NCI-H1930 (cell line): ENCODE measurements at places on chromosomes 7 and 10.

DNA sequence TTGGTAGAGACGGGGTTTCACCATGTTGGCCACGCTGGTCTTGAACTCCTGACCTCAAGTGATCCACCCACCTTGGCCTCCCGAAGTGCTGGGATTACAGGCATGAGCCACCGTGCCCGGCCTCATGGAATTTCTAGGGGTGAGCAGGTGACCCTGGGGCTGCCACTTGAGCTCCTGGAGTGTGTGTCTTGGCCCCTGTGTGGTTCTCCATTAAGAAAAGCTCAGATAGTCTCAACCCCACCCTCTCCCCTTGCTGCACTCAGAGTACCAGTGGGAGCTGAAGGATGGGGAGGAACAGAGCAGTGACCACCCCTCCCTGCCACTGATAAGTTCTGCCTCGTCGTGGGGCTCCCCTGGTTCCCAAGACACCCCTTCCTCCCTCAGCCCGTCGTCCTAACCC lies 45.3 kb downstream of the RCC1L start:
- DNase-seq = no peak

GRCh38 chr10:18144928-18145327 lies 4.7 kb downstream of the CACNB2 start:
- DNase-seq = no peak

DNA sequence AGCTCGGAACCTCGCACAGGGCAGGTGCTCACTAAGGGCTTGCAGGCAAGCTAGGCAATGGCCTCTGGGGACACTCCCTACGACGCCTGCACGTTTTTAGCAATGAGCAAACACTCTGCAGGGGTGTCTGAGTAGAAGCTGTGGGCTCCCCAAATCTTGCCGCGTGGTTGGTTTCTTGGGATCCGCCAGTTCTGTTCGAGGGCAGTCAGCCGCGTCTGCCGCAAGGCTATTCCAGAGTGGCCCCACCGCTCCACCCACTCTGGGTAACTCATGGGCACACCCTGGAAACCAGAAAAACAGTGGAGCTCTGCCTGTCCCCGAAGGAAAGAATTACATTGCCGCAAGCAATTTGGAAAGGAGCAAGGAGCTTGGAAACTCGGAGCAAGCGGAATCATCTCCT lies 189.3 kb upstream of the LYZL2 start:
- DNase-seq = no peak

- no peak for DNase-seq
Measured at GRCh38 chr10:103833731-103834365, 21.5 kb downstream of the SH3PXD2A start.

DNA sequence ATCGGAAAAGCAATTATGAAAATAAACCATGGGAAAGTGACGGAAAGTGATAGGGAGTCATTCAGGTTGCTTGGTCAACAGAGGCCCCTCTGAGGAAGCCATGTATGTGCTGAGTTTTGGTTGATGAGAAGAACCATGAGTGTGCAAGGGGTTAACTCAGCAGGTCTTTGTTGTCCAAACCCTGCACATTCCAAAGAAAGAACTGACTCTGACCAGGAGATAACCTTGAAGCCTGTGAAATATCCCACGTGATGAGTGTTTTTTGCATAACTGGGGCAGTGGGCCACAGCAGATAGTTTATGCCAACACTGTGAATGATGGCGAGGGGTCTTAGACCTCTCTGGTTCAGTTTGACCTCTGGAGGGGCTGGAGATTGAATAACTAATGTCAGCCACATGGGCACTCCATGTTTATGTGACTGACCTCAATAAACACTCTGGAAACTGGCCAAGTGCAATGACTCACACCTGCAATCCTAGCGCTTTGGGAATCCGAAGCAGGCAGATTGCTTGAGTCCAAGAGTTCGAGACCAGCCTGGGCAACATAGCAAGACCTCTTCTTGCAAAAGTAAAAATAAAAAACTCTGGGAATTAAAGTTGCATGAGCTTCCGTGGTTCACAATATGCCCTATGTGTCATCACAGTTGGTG lies 154.0 kb upstream of the FOXK1 start:
- no peak for DNase-seq

DNA sequence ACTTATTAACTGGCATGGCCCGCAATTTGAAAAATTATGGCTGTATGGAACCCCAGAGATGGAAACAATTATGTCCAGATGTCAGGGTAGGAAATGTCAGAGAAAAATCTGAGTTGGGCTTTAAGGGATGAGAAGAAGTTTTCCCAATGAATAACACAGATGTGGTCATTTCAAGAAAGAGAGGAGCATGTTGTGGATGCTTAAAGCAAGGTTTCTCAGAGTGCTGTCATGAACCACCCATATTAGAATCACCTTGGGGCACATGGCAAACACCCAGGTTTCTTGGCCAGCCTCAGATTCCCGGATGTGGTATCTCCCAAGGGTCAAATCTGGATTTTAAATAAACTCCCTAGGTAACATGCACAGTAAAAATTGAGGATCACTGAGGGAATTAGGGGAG lies 43.6 kb downstream of the LAMB4 start:
- DNase-seq = no peak

DNA sequence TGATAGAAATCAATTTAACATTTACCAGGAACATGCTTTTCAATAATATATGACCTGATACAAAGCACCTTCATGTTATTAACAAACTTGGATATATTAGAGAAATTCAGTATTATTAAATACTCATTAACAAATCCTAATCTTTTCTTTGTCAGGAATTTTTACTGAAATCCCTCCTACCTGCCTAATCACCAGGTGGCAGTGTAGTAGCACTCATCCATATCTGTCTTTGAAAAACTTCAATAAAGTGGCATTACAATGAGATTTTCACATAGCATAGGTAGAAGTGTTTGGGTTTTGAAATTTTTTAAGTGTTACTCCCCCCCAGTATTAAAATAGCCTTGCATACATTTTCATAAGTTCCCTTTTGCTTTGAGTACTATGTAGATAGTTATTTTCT lies 1246.6 kb upstream of the LRRN3 start:
- no peak for DNase-seq

- no peak for DNase-seq
Measured at GRCh38 chr10:3990307-3990706, 205.3 kb upstream of the KLF6 start.

- DNase-seq = no peak
Measured at GRCh38 chr7:98252425-98253054, 508 bp upstream of the TECPR1 start.

DNA sequence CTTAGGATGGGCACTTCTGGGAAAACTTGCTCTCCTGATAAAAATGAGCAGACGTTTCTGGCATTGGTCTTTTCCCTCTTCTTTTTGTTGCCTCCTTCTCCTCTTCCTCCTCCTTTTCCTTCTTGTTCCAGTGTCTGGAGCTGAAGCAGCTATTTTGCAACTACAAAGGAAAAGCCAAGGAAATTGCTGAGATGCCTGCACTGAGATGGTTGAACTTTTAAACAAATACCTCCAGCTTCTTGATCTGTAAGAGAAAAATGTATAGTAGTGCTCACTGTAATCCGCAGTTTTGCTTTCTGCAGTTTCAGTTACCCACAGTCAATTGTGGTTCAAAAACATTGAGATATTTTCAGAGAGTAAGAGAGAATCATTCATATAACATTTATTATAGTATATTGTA lies 7.5 kb upstream of the SND1 start:
- no peak for DNase-seq

DNA sequence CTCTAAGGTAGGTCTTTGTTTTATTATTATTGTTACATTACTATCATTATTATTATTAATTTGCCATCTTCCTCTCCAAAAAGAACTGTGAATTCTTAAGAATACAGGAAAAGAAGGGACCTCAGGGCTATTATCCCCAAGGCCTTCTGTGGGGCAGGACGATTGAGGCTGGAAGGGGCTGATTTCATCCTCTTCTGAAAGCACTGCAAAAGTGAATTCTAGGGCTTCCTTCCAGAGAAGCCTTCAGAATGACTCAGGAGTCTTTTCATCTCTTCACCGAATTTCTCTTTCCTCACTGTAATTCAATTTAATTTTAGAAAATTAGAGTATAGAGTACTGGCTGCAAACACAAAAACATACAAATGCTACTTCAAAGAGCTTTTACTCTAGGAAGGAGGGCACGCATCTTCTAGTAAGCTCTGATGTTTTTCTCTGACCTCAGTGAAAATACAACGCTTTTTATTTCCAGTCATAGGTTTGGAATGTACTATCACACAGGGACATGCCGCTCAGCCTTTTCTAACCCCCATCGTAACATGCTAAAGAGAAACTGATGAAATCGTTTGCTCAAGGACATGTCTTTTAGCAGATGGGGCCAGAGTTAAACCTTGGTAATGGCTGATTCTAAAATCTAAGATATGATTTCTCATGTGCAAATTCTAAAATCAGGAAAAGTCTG lies 280.2 kb upstream of the PITRM1 start:
- DNase-seq = no peak

DNA sequence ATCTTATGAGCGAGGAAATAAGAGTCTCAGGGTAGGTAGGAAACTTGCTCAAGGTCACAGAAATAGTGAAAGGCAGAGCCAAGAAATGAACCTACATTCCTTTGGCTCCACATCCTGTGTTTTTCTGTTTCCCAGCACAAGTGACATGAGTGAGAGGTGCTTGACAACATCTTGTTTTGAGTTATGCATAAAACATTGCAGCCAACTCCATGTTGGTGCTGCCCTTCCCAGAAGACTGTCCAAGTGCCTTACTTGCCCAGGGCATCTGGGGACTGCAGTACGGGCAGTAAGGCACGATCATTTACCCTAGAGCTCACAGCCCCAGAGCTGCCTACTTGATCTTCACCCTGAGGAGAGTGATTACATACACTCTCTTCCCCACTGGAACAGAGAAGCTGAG lies 148.8 kb downstream of the NOC3L start:
- no peak for DNase-seq

GRCh38 chr10:24603333-24603732 lies 120.4 kb downstream of the ARHGAP21 start:
- DNase-seq = no peak

DNA sequence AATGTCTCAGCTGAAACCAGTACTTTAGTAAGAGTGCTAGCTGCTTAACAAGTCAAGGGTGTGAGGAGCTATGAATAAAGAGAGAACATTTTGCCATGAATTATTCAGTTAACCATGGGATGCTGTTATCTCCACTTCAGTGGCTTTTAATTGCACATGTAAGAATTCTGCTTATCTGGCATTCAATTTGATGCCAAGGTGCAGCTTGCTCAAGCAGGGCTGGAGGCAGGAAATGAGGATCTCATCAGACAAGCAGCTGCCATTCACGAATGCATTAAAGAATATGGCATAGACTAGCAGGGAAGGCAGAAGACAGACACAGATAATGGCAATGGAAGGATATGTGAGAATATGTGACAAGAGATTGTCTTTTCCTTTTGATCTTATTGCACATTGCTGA lies 697.8 kb downstream of the NRG3 start:
- DNase-seq = no peak

- DNase-seq = no peak
Measured at GRCh38 chr10:65125212-65125611, 1604.0 kb downstream of the REEP3 start.

DNA sequence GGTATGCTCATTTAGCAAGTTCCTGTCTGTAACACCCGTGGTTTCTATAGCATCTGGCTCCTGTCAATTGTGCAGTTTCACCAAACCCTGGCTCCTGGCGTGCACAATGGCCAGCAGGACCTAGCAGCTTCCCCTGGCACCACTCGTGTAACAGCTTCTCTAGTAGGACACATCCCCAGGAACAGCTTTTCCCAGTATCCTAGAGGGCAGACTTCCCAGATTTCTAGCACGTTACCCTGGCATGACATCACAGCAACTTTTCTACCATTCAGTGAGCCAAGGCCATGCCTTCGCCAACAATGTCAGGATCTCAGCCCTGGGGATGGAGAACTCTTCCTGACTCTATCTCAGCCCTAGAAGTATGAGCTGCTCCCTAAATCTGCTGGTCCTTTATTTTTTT lies 6.5 kb downstream of the YME1L1 start:
- no peak for DNase-seq

GRCh38 chr7:25503306-25503705 lies 275.0 kb upstream of the NPVF start:
- no peak for DNase-seq

- DNase-seq = no peak
Measured at GRCh38 chr7:102306916-102307677, 20.4 kb downstream of the SH2B2 start.

DNA sequence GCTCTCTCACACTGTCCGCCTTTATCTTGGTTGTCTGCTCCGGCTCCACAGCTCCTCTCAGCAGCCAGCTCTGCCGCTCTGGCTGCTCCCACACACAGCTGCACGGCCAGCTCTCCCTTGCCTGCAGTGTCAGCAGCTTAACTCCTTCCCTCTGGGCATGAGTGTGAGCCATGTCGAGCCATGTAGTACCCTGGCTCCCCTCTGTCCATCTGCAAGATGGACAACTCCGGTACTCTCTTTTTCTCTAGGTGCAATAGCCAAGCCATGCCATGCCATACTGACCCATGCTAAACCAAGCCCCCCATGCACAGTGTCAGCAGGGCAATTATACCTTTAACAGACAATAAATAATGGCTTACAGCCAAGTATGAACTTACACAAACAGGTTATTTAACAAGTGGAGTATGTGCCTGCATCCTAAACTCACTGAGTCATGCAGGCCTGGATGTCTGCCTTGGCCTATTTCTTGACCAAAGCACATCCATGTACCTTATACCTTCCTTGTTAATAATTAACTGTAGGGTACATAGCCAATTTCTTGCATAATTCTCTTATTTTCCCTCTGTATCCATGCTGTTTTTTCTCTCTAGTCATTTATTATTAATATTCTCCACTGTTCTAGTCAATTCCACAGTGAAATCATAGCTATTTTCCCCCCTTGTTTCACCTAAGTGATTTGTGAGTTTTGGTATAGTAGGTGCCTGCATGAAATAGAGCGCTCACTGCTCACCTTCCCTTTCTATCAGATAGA lies 170.9 kb downstream of the CDK14 start:
- DNase-seq = no peak

DNA sequence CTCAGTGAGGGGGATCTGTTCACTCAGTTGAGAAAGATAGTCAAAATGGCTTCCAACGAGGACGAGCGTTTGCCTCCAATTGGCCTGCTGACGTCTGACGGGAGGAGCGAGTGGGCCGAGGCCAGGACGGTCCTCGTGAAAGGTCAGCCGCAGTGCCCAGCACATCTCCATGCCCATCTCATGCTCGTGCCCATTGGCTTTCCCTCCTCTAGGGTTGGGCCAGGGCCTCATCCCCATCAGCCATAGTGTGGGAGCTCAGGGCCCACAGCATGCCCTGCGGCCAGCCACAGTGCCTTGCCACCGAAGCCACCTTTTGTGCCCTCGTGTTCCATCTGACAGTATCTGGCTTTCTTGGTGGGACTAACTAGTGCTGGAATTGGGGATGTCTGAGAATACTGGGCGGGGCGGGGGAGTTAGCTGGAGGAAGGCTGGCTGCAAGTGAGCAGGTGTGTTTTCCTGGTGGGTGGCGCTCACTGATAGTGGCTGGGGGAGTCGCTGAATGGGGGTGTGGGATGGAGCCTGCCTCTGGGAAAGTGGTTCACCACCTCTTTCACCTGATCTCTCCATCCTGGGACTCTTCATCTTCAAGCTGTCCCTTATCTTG lies 13.9 kb downstream of the CHAT start:
- DNase-seq = no peak

- DNase-seq = no peak
Measured at GRCh38 chr7:100493476-100494264, 9.9 kb downstream of the NYAP1 start.

- no peak for DNase-seq
Measured at GRCh38 chr7:103119791-103120291, 29.1 kb downstream of the NAPEPLD start.
